OCI-M1 (cell line): ENCODE measurements at places on chromosomes 12 and 14.

GRCh38 chr12:116863275-116863767 is 17.9 kb downstream of the HRK start:
- DNase-seq: peak; percentile 22

DNA sequence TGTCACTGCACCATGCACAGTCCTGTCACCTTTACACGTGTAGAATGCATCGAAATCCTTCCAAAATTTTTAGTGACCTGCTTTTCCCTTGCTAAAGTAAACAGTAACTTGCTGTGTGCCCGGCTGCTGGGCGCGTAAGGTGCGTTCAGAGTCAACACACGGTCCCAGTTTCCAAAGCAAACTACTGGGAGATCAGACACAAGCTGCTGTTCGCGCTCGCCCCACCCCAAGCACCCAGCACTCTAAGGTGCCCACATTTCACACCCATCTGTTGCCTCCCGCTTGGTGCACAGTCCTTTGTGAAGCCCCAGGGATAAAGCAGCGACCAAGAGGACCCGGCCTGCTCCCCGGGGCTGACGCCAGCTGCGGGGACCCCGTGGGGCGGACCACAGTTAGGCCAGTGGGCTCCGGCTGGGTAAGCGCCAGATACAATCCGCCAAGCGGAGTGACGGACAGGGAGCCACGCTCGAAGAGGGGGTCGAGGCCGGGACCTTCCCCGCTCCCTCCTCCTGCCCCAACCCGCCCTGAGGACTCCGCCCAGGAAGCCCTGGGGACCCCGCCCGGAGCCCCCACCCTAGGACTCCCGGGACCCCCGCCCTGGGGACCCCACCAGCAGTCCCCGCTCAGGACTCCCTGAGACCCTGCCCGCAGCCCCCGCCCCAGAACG is 633 bp downstream of the STX2 start:
- DNase-seq: peak; percentile 54

GRCh38 chr12:69167648-69168165 is 71.7 kb upstream of the CPSF6 start:
- no peak for DNase-seq

- no peak for DNase-seq
These were observed 49.0 kb downstream of the MSRB3 start for GRCh38 chr12:65327207-65328076.

DNA sequence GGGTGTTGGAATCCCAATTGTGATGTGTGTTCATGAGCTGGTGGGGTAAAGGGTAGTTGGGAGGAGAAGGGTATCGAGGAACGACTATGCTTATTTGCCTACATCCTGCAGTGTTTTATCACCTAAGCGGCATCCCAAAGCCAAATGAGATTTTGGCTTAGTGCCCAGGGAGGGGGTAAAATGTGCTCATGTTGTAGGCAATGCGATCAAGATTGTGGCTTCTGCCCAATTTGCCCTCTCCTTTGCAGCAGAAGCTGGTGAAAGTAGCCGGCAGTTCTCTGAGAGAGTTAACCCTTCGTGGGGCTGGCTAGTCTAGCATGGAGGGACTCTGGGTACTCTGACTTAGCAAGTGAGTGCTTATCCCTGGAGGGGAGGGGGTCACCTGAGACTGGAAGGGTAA is 753 bp downstream of the RPH3A start:
- DNase-seq: no peak

GRCh38 chr14:45254771-45255170 is 1.8 kb upstream of the MIS18BP1 start:
- DNase-seq: no peak

DNA sequence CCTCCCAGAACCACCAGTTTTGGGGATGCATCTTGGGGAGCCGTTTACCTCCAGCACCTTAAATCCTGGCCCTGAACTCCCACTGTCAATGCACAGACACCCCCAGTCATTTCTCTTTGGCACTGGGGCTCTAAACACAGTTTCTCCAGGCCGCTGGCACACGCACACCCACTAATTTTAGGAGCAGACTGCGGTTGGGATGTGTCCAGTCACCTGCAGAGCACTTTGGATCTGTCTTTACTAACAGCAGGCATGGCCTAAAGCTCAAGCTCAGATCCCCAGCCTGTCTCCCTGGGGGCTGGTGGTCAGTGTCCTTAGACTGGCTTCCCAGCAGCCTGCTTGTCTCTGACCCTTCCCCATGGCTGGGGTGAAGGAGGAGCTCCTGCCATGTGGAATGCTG is 49.9 kb downstream of the SYNE3 start:
- no peak for DNase-seq

GRCh38 chr14:35557221-35557747 is 23.3 kb downstream of the INSM2 start:
- no peak for DNase-seq

- DNase-seq: no peak
These were observed 74.4 kb downstream of the DAAM1 start for GRCh38 chr14:59262717-59263454.

DNA sequence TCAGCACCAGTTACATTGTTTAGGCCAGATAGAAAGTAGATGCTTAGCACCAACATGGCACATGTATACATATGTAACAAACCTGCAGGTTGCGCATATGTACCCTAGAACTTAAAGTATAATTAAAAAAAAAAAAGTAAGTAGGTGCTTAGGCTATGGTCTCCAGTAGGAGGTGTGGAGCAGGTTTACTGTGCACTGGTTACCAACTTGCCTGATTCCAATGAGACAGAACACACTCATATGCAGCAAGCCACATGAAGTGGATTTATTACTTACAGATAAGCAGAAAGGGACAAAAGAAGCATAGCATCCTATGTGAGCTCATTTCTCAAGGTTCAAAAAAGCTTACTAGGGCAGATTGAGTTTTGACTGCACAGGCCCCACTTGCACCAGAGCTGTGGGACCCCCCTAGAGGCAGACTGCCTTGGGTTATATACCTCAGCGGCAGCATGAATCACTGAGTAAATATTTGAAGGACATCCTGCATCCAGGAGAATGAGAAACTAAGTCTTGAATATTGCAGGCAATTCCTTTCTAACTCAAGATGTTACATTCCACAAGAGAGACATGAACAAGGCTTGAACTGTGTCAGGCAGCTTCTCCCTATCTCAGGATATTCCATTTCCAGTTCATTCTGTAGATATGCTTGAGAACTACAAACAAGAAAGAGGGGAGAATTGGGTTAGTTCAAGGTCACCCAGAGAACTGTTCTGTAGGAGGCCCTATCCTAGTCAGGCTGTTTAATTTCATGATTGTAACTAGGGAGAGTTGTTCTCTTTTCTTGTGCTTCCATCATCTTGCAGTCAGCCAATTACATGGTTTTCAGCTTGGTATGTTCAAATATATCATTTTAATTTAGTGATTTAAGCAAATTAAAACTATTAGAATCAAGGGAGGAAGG is 30.1 kb downstream of the LRFN5 start:
- DNase-seq: no peak

DNA sequence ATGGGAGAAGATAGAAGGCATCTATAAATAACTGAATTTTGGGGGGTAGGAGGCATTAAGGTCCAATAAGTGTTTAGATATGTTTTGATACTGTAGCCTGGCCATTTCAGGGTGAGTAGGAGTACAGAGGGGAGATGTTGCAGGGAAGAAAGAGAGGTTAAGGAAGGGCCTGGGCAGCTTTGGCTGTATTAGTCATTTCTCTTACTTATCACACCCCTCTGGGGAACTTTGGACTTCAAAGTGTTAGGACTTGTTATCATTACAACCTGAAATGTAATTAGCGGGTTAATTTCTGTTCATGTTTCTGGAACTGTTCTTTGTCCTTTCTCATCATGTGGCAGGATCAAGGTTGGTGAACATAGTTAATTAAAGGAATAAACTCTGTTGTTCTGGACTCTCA is 40.3 kb downstream of the SUSD6 start:
- DNase-seq: peak; percentile 22

GRCh38 chr14:77204459-77204771 is 22.8 kb downstream of the TMEM63C start:
- no peak for DNase-seq

- peak; percentile 67 for DNase-seq
These were observed 12.2 kb downstream of the SDR9C7 start for GRCh38 chr12:56922031-56922430.

- no peak for DNase-seq
These were observed 93.9 kb upstream of the EVL start for GRCh38 chr14:99971087-99971940.

- DNase-seq: no peak
These were observed 52.1 kb downstream of the VWF start for GRCh38 chr12:6072302-6072752.

DNA sequence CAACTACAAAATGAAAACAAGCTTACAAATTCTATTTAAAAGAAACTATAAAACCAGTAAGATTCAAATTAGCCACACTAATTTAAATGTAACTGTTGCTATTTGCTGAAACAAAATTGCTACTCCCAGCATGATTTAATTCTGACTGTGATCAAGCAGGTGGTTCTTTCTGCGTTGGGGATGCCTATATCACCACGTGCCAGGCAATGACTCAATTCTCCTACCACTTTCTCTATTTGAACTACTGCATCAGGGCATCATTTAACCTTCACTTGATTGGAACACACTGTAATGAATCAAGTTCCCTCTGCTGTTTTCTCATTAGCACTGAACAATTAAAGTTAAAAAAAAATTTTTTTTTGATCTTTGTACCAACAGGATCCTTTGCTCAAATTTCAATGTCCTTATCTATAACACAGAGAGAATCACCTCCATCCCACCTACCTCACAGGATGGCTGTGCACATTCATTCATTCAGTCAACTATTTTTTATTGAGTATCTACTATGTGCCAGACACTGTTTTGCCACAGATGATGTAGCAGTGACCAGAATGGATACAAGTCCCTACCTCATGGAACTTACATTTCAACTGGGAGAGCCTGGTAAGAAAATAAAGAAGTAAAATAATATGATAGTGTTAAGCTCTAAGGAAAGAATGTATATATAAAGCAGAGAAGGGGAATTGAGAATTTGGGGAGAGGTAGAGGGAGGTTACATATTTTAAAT is 8.0 kb upstream of the ACTN1 start:
- DNase-seq: no peak

GRCh38 chr12:11875414-11875935 is 195.3 kb upstream of the BCL2L14 start:
- no peak for DNase-seq

DNA sequence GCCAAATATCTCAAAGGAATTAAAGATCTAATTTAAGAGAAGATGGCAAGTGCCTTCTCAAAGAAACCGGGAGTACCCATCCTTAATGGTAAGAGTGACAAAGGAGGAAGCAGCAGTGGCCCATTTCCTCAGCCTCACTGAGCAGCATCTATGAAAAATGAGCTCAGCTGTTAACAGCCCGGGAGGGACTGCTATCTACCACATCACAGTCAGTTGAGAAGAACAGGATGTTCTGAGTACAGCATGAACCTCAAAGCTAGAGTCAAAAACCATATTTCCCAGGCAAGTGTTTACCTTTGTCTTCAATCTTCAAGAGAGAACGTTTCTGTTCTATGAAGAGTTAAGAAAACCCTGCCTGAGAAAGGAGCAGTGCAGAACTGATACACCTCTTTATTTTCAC is 115.0 kb downstream of the BTG1 start:
- DNase-seq: peak; percentile 41

DNA sequence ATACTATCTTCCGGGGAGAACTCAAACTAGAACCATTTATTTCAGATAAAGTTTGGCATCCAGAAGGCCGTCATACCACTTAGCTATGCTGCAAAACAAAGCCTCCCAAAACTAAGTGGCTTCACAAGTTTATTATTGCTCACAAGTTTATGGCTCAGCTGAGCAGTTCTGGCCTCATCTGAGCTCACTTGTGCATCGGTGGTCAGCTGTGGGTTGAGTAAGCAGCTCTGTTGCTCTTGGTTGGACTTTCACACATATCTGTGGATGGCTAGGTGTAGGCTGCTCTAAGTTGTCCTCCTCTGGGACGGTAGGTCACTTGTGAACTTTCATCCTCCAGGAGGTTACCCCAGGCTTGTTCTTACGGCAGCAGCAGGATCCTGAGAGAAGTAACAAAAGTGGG is 162.7 kb downstream of the BTG1 start:
- no peak for DNase-seq

DNA sequence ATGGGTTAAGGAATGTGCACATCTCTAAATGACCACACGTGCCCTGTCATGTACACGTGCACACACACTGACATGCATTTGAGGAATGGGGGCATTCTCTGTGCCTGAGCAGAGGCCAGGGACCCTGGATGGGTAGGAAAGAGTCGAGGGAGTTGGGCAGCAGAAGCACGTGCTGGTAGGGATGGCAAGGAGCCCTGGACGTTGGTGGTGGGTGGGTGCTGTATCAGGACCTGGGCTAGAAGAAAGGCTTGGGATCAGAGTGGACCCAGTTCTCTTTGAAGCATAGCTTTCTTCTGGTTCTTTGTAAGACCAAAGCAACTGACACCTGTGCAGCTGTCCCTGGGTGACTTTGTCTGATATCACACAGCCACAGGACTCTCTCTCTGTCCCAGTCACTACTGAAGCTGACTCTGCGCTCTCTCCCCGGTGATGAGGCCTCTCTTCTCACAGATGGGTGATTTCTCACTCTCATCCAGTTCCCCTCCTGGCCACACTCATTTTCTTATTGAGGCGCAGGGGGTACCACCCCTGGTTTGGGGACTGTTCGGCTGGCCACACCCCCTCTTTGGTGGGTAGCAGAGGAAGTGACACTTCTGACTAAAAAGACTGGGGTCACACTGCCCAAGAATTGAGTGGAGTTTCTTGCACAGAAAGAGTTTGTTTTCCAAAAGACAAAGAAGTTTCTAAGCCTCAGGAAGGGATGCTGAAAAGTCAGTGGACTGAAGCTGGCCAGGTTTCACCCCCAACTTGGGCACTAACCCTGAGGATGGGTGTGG is 171.7 kb upstream of the RTL1 start:
- DNase-seq: no peak

- DNase-seq: no peak
These were observed 122.5 kb downstream of the PHLDA1 start for GRCh38 chr12:75908961-75909605.

DNA sequence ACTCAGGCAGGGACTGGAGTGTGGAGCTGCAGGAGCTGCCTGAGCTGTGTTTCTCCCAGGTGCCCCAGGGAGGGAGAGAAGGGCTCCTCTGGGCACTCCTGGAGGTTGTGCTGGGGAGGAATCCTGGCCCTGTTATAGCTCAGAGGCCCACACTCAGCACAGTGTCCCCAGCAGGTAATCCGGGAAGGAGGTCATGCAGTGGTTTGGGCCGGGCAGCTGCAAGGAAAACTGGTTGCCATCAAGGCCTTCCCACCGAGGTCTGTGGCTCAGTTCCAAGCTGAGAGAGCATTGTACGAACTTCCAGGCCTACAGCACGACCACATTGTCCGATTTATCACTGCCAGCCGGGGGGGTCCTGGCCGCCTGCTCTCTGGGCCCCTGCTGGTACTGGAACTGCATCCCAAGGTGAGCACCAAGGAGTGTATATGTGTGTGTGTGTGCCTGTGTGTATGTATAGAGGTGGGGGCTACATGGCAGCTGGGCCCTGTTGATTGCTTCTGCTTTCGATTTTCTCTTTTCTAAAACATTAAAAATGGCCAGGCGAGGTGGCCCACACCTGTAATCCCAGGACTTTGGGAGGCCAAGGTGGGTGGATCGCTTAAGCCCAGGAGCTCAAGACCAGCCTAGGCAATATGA is 2.0 kb downstream of the AMHR2 start:
- peak; percentile 56 for DNase-seq

- no peak for DNase-seq
These were observed 170.4 kb downstream of the PRKD1 start for GRCh38 chr14:29757188-29757680.
